ENCODE measurements at places on chromosomes 6 and 20.

DNA sequence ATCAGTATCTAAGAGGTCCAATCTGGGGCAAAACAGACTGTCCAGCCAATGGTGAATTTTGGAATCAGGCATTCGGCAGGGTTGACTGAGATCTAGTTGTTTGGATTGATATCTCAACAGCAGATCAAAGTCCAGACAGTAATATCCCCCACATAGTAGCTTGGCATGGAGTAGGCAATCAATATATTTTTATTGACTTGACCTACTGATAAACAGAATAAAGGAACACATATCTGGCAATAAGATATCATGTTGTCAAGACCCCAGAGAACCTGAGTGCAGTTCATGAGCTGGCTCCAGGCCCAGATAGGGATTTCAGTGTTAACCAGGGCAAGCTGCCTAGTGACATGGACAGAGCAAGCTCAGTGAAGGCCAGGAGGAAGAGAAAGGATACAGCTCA, 34.4 kb downstream of the TNFAIP3 start:
- no peak for DNase-seq

- no peak for DNase-seq
Measured at GRCh38 chr20:54004445-54004844, 65.9 kb downstream of the BCAS1 start.

DNA sequence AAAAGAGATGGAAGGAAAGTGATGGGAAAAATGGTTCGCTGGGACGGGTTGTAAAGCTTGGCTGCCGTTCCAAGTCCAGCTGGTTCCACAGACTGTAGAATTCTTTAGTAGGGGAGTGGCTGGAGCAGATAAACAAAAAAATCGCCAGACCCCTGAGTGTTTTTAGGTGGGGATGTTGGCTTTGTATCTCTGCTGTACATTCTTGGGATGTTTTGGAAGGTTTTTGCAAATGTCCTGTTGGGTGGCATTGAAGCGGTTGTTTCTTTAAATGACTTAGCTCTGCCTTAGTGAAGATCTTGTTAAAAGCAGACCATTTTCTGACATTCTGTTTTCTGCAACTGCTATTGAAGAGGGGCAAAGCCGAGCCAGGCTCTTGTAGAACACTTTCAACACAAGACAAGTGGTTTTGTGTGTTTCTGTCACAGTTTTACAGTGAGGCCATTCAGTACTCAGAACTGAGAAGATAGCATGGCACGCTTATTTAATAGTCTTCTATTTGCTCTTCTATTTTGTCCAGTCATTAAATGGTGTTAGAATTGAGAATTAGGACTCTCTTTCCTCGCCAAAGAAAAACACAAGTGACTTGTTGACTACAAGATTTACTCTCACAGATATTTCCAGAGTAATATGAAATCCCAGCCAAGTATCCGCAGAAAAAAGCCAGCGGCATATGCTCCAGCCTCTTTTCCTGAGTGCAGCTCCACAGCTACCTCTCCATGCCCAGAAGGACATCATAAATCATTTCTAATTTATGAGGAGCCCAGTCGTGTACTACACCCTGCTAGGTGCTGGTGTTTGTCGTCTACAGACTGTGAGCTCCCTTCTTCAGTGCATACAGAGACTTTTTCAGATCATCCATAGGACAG, 65.8 kb downstream of the PHACTR2 start:
- peak; percentile 52 for DNase-seq

DNA sequence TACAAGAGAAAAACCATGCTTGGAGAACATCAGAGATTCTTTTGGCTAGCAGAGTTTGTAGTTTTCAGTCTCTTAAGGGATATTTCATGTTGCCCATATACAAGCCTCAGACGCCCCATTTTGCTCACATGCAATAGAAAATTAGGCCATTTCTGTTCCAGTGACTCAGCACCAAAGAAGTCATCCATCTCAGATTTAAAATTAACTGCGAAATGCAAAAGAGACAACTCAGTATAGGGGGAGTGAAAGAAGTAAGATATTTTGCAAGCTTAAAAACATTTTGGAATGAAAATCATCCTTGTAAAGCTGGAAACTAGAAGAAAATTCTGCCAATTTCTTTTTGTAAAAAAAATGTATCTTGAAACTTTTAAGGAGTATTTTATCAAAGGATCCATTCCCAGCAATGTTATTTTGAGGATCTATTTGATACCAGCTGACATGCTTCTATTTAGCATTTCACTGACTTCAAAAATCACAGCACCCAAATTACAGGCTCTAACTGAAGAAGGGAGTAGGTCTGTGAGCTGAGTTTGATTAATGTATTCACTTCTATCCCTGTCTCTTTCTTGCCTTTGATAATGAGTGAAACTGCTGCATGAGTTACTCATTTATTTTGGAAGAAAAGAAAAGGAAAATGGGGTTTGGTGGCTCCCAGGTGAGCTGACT, 223.7 kb upstream of the SULF2 start:
- DNase-seq = peak; percentile 92

DNA sequence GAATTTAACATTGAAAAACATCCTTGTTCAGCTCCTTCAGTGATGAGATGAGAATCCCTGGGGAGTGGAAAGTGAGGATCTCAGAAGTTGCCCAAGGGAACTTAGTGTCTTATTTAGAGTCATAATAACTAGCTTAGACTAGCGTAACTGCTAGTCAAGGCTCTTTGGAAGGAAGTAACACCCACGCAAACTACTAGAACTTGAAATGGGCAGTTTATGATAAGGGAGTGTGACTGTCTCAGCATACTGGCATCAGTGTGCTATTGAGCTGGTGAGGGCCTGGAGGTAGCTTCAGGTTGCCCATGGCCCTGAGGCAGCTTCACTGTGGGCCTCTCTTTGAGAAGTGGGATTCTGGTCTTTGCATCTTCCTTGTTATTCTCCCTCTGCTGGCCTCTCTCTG, 40.1 kb downstream of the SLX4IP start:
- DNase-seq = no peak

DNA sequence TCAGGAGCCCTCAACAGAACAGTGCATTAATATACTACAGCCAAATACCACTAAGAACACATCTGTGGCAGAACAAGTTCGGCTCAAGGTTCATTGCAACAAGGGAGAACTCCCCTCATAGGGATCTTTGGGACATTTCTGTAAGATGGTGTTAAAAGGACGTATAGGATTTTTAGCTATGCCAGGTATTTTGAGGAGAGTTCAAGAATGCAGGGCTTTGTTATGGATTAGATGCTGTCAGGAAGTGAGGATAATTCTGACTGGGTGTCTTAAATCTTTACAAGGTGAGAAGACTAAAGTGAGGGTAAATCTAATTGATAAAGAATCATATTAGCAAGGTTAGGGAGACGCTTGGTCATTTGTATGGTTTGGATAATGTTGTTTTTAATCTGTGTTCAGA, 83.7 kb upstream of the AHI1 start:
- no peak for DNase-seq

GRCh38 chr6:56346958-56347357, 99.6 kb upstream of the COL21A1 start:
- DNase-seq = peak; percentile 60

DNA sequence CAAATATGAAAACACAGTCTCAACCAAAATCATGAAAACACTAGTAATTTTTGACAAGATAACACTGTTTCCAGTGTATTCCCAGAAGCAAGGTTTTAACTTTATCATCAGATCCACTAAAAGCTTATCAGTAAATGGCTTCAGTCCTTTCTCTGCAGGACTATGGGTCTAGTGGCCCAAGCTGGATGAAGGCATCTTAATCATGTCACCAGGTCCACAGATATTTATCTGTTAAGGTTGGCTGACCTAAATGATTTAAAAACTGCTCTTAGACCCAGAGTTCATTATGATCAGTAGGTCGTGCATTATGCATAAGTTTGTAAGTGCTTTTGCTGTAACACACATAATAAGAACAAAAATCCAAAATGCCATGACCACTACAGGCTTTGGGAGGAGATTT, 118.0 kb downstream of the MAP3K7 start:
- DNase-seq = no peak

DNA sequence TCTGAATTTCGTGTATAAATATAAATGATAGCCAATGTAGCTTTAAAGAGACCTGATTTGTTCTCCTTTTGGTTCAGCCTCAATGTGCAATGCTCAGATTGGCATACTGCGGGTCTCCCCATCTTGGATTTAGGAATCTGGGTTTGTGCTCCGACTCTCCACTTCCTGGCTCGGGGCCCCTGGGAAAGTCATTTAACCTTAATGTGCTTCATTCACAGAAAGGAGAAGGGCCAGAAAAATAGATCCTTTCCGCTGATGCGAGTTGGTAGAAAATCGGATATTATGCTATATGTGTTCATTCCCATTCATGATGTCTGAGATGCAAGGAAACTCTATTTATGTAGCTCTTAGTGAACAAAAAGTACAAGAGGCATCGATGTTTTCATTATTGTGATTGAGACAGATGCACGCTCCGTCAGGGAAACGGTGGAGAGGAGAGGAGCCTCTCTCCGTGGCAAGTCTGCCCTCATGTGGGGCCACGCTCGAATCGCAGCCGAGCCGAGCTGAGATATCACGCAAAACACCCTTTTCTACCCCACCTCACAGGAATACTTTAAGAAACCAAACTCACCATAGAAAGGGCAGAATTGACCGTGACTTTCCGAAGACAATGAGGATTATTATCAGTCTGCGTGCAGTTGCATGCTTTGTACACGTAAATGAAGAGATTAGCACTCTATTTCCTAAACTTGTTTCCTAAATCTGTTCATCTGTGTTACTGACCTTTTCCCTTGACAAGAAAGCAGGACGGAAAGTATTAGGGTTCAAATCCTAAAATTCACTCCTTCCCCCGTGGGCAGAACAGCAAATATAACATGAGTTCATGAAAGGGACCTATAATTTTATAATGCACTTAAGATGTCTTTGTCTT, 136.6 kb downstream of the COL9A1 start:
- DNase-seq = peak; percentile 40

GRCh38 chr20:48532028-48532427, 295.8 kb downstream of the PREX1 start:
- no peak for DNase-seq

- DNase-seq = peak; percentile 86
Measured at GRCh38 chr6:9405369-9405768, 970.0 kb upstream of the SLC35B3 start.

GRCh38 chr6:71733970-71734899, 152.1 kb upstream of the RIMS1 start:
- DNase-seq = peak; percentile 29

DNA sequence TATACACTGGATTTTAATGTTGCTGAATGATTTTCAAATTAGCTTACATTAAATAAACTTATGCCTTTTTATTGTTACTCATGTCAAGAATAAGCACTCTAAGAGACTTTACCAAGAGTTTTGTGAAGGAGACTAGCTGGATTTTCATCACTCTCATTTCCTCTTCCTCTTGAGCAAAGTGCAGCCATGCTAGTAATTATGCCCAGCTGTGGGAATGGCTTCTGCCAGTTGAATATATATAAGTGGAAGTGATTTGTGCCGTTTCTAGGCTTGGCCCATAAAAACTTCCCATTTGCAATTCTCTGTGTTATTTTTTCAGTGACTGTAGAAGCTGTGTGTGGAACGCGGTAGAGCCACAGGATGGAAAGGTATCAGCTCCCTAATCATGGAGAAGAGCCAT, 255.8 kb downstream of the HDGFL1 start:
- DNase-seq = peak; percentile 5

DNA sequence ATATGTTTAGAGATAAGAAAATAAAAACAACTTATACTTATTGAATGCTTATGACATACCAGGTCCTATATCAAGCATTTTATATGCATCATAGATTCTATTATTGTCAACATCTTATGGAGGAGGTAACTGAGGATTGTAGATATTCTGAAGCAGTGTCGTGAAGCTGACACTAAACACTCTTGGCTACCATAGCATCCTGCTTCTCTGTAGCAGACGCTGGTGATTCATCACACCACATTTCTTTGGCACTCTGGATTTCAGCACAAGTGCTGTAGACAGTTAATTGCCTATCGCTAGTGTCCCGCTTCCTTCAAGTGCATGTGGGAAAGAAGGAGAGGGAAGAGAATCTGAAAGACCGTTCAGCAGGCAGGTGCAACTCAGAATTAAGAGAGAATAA, 317.1 kb downstream of the PLCB1 start:
- DNase-seq = peak; percentile 62

DNA sequence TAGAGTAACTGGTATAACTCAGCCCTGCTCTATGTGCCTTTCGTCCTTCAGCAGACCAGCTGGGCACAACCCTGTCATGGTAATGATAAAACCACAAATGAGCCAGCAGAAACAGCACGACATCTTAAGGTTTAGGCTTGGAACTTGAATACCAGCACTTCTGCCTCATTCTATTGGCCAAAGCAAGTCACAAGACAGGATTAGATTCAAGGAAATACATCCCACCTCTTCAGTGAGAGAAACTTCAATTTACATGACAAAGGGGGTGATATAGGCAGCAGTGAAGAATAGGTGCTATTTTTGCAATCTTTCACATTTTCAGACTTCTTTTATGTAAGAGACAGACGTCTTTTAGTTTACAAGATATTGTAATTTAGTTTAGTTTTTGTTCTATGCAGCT, 69.8 kb upstream of the SLC35F1 start:
- DNase-seq = no peak

- no peak for DNase-seq
Measured at GRCh38 chr6:170277893-170278742, 12.8 kb downstream of the DLL1 start.

DNA sequence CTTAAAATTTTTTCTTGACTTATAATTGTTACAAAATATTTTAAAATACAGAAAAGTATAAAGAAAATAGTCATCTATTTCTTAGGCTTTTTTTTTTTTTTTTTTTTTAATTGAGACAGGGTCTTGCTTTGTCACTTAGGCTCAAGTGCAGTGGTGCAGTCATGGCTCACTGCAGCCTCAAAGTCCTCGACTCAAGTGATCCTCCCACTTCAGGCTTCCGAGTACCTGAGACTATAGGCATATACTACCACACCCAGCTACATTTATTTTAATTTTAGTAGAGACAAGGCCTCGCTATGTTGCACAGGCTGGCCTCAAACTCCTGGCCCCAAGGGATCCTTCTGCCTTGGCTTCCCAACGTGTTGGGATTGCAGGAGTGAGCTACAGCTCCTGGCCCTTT, 5.3 kb upstream of the ACAT2 start:
- DNase-seq = no peak

- no peak for DNase-seq
Measured at GRCh38 chr6:125088963-125089362, 64.6 kb upstream of the TPD52L1 start.

GRCh38 chr6:90578894-90579549, 7.8 kb downstream of the MAP3K7 start:
- DNase-seq = no peak

DNA sequence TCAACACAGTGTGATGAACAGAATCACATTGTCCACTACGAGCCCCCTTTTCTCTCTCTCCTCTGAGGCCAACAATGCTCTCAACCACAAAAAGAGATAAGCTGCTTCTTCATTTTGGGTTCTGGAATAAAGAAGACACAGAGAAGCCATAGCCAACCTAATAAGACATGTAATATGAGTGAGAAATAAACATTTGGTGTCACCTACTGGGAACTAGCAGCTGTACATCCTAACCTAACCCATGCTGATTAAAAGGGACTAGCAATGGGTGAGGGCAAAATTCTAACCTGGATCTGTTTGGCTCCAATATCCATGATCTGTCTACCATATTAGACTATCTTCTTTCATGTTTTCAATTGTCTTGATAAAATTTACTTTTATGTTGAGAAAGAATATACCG, 369.1 kb upstream of the MARCKS start:
- DNase-seq = no peak

All from EH (cell line).